ENCODE measurements at places on chromosomes 2 and 18.

DNA sequence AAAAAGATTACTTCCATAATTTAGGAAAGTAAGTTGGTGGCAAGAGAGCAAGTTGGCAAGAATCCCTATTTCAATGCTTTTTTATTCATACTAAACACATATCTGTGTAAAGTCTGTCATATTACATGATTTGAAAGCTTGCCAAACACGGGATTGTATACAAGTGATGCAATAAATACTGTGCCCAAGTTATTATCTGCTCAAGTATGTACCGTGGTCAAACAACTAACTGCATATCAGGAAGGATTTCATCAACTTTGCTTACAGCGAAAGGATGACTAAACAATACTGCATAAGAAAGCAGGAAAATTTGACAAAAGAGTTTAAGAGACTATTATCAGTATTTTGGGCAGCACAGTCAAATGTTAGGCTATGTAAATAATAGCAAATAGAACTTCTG lies 69.6 kb upstream of the SCN1A start:
- DNase-seq: no peak

DNA sequence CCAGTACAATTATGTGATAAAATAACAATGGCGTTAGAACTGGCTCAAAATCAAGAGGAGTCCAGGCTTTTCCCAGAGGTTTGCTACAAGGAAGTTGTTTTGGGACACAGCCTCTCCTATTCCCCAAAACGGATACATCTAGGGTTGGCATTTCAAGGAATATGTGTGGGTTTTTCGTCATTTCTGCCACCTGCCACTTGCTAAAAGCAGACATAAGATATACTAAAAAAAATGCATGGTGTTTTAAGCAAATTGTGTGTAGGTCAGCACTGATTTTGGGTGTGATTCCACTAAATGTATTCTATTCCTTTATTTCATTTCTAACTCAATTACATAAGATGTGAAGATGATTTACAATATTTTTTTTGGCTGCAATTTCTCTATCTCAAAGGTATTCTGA lies 36.4 kb upstream of the GCG start:
- DNase-seq: no peak

DNA sequence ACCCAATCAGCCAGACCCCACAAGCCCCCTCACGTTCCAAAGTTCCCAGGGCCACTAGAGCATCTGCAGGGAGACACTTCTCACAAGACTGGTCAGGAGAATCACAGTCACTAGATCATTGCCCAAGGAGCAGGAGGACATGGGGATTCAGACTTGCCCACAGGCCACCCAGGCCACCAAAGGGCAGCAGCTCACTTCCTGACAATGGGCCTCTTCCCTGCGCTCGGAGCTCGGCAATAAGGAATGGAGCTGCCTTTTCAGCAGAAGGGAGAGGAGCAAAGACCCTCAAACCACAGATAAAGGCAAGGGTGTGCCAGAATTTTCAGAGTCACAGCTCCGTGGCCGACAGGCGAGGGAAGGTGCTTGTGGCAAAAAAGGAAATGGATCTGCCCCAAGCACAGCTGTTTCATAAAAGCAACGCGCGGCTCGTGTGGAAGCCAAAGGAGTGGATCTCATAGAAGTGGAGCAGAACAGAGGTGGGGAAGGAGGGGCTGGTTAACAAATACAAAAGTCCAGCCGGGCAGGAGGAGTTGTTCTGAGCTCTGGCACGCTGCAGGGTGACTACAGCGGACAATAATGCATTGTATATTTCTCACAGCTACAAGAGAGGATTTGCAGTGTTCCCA lies 72.1 kb downstream of the EDAR start:
- DNase-seq: no peak

DNA sequence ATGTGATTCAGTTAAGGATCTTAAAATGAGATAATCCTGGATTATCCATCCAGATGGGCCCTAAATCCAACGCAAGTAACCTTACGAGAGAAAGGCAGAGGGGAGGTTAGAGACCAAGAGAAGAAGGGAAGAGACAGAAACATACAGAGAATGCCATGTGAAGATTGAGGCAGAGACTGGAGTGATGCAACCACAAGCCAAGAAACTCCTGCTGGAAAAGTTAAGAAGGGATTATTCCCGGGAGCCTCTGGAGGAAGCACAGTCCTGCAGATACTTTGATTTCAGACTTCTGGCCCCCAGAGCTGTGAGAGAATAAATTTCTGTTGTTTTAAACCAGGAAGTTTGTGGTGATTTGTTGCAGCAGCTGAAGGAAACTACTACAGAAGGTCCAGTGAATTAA lies 992.7 kb downstream of the BCL11A start:
- DNase-seq: no peak

GRCh38 chr2:152513681-152514080 lies 178.7 kb downstream of the FMNL2 start:
- peak; percentile 89 for DNase-seq

- DNase-seq: no peak
These were observed 44.8 kb upstream of the TANC1 start for GRCh38 chr2:158923641-158924040.

DNA sequence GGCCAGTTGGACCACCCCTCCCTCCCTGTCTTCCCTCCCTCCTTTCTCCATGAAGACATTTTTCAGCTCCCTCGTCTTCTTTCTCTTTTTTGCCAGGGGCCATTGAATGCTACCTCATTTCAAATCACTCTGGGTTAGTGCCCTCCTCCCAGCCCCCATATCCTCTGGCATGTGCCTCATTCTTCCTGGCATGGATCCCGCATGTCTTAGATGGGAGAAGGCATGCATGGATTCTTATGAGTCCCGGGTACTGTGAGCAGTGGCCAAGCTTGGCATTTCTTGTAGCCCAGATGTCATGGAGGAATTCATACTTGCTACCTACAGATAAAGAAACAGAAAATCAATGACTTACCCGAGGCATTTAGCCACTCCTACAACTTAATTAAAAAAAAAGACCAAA lies 9.0 kb upstream of the HAAO start:
- DNase-seq: no peak

- no peak for DNase-seq
These were observed 317.2 kb downstream of the CPS1 start for GRCh38 chr2:210873631-210874030.

- DNase-seq: no peak
These were observed 12.5 kb downstream of the ABCG8 start for GRCh38 chr2:43851011-43851980.

DNA sequence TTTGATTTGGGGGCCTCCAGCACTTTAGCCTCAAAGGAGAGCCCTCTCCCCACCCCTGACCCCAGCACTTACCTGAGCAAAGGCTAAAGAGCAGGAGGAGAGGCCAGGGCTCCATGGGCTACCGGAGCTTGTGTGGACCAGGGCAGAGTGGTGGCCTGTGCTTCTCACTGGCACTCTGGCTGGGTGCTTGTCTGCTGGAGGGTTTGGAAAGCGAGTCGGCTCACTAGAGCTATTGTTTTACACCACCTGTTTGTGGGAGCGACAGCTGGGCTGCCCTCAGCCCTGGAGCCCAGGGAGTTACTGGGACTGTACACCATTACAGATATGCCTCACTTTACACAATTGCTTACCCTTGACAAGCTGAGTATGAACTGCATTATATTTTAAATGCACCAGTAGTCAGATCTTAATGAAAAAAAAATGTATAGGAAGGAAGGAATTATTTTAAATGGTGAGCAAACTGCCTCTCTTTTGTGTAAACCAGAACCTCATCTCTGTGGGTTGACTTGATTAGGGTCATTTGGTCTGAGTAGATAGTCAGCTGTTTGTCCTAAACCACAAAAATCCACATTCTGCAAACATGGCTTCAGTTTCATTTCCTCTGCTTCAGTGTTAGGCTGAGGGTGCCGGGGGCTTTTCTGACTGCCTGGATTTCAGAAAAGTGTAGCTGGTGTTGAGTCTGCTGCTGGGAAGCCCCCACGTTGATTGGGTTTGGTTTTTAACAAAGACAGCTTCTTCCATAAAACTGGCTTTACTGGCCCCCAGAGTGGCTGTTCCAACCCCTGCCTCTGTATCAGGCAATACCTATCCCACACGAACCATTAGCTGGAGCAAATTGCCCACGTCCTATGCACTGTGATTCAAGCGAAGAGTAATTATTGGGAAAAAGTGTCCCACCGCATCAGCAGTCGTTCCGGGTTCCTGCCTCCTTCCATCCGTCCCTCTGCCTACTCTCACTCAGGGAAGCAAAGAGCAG lies at the start of gene CHRNA1:
Gene CHRNA1 (minus strand): TSS at position 193 of the 976 bp plus-strand sequence. CDS start 78 bp downstream, at position 115.
- DNase-seq: no peak

DNA sequence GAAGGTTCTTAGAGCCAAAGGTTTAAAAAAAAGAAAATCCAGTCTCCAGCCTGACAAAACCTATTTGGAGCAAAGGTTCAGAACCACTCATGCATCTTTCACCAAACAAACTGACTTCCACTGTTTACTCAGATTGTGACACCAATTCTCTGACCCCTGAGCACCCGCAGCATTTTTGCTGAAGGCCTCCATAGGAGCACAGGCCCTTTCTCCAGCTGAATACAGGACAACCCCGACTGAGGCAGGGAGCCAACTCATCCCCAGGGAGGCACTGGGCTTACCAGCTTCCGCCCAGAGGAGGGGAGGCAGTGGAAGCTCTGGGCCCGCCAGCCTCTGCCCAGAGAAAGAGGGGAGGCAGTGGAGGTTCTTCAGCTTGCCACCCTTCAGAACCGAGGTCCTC lies 51.0 kb upstream of the CNGA3 start:
- no peak for DNase-seq

DNA sequence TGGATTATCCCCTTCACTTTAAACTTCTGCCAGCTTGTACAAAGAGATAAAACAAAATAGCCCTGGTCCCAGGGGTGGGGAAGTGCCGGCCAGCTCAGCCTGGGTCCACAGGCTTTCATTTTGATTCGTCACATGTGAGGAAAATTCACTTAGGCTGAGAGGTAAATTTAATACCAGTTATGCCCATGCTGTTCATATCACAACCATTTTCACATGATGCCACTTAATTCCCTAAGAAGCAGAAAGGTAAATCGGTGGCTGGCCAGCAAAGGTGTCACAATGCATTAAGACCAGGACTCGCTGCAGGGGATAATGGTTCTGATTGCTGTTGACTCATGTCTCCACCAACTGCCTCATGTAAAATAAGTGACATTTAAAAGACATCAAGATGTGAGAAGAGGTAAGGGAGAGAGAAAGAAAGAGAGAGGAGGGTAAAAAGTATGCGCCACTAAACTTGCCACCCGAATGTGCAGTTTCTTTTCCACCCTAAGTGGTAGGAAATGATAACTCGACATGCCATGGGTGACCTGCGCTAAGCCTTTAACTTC lies 261.0 kb upstream of the SIX3 start:
- no peak for DNase-seq

- DNase-seq: no peak
These were observed 39.4 kb upstream of the NFE2L2 start for GRCh38 chr2:177303939-177304338.

GRCh38 chr18:50649821-50650220 lies 89.9 kb downstream of the MAPK4 start:
- DNase-seq: peak; percentile 46

GRCh38 chr2:113974727-113975126 lies 84.8 kb downstream of the ACTR3 start:
- no peak for DNase-seq

- DNase-seq: no peak
These were observed 6.4 kb downstream of the TGFBRAP1 start for GRCh38 chr2:105323111-105323510.

DNA sequence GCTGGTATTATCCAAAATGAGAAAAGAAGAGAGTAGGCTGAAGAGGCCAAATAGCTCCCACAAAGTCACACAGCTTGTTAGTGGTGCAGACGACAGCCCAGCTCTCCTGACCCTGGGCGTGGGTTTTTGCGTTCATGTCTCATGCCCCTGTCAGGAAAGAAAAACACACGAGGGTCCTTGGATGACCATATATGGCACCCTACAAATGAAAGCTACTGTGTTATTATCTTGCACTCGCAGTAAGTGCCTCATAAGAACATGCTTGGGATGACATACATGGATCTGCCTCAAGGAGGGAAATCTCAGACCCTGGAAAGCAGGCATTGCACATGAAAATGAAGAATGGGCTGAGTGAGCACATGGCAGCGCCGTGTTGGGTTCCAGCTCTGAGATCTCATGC lies 89.7 kb downstream of the SEMA4F start:
- DNase-seq: no peak

DNA sequence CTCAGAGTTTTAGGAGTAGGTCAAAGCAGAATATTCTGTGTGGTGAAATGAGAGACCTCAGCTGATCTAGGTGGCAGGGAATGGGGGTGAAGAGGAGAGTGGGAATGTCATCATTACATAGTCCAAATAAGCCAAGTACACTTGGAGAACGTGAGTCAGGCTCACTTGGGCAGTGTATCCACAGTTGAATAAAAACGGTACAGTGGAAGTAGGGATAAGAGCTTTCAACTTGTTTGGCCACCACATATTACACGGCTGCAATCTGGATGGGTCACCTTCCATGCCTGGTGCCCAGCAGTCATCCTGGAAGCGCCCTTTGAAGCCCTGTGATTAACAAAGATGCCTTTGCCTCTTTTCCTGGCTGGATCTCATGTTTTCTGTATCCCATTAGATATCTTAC lies 28.6 kb downstream of the MIB1 start:
- no peak for DNase-seq

DNA sequence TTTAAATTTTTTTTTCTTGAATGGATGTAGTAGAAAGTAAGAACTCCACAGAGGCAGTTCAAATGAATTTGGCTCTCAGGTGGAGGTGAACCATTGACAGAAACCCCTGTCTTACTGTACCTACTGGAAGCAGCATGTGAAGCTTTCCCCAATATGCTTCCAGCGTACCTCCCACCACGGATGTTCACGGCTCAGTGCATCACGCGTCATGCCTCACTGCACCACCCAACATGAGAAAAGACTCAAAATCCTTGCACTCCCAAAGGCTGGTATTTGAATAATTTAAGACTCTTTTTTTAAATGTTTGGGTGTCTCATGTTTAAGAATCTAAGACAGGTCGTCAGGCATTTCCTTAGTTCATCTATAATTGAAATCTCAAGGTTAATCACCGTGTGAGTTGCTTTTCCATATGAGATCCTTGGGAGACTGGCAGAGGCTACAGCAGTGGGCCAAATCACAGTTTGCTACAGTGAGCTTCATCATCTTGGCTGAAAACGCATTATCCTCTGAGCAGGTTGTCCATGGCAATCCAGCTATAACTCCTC lies 846.4 kb downstream of the DCDC2C start:
- DNase-seq: no peak

GRCh38 chr2:160317181-160318099 lies 117.4 kb upstream of the ITGB6 start:
- DNase-seq: no peak

GRCh38 chr2:12762976-12763375 lies 46.2 kb downstream of the TRIB2 start:
- DNase-seq: no peak

- DNase-seq: no peak
These were observed 556.2 kb upstream of the ZEB2 start for GRCh38 chr2:145076085-145076484.

DNA sequence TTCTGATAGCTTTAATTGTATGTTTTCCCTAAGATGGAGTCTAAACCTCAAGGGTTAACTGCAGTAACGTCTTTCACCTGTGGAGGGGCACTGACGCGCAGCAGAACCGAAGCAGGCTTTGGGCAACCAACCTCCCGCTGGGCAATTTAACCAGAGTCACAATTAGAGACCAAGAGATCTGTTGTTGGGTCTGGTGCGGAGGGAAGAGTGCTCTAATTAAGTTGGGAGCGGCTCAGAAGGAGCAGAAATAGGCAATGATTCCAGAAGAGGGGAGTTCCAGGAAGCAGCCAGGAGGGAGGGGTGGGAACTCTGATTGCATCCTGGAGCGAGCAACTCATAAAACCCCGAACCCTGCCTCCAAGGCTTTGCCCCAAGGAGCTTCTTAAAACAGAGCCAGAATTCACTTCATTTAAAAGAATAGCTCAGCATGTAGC lies 245.8 kb downstream of the PAX3 start:
- no peak for DNase-seq
